ENCODE measurements at places on chromosomes 12 and 14. TPM values are rescaled to one million over a fixed set of nuclear protein-coding genes. Genes with fewer than 3 reads are reported as not detected.

Gene CD69
- 8.4 TPM for total RNA-seq

Gene SOX5
- total RNA-seq: 6.3 TPM

Gene PKP2
- 5.2 TPM for total RNA-seq

Gene SIX6
- not detected for total RNA-seq

Gene HOXC6
- 2.6 TPM for total RNA-seq

Gene GPR135
- 2.6 TPM for total RNA-seq

Gene CHURC1
- 33.4 TPM for total RNA-seq

Gene PROX2
- not detected for total RNA-seq

Gene GLT8D2
- total RNA-seq: 36.5 TPM

Gene RIPK3
- total RNA-seq: 1.6 TPM

Gene KRT78
- total RNA-seq: not detected

Gene SERPINA9
- total RNA-seq: not detected

Gene KRT73
- total RNA-seq: under 0.01 TPM

Gene BCL2L14
- under 0.01 TPM for total RNA-seq

Gene IRAK3
- total RNA-seq: 11.0 TPM

Gene MYF6
- 136 TPM for total RNA-seq

Gene SRSF5
- 77.2 TPM for total RNA-seq

Gene ZBTB42
- 3.7 TPM for total RNA-seq

Gene LRRC10
- total RNA-seq: 0.52 TPM

Gene ZNF140
- total RNA-seq: 21.4 TPM

Gene TCL1A
- total RNA-seq: 1.6 TPM

Gene RTN1
- 2.6 TPM for total RNA-seq

Gene TC2N
- 5.7 TPM for total RNA-seq

Measured in skeletal muscle tissue (tissue), 5 donors.